ENCODE measurements at places on chromosomes 3 and 15.

- peaks cover 6% of the 10 kb centered on the region for H3K4me1 ChIP-seq
- no peak overlapping the region for H3K4me3 ChIP-seq
- H3K27ac ChIP-seq: peak overlapping the region; percentile 7
- no peak for DNase-seq
- no peaks in the 10 kb centered on the region for H3K27me3 ChIP-seq
Observed at GRCh38 chr3:4827767-4828166, 151.5 kb upstream of the BHLHE40 start.

DNA sequence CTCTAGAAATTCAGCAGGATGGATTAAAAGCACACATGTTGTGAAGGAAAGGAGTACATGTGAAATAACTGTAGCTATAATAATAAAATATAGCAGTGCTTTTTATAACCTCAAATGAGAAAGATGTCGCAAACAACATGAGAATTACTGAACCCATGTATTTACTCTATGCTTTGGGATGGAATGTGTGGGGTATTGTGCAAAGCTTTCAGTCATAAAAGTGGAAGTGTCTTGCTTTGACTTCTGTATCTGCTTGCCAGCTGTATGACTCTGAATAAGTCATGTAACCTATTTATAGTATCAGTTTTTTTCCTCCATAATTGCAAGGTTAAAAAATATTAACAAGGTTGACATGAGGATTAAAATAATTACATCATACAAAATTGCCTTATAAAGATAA, 519.3 kb upstream of the CADM2 start:
- no peaks in the 10 kb centered on the region for H3K36me3 ChIP-seq
- DNase-seq: no peak
- H3K4me1 ChIP-seq: no peaks in the 10 kb centered on the region
- H3K4me3 ChIP-seq: no peak overlapping the region
- no peaks in the 10 kb centered on the region for H3K27me3 ChIP-seq

DNA sequence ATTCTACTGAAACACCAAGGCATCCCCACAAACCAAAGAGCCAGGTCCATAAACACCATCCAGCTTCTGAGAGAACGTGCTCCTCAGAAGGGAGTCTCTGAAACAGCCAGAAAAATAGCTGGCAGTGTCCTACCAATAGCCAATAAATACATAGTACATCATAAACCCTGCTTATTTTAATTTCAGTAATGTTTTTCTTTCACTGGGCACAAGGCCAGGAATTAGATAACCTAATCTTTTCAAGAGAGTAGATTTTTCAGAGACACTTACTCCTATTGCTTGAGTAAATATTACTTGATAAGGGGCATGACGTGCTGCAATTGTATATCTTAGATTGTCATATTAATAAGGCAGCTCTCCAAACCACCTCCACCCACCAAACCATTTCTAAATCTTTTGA, 22.7 kb downstream of the GADL1 start:
- H3K36me3 ChIP-seq: no peaks in the 10 kb centered on the region
- peaks cover 1% of the 10 kb centered on the region for H3K4me1 ChIP-seq
- H3K27ac ChIP-seq: no peak overlapping the region
- no peak overlapping the region for H3K4me3 ChIP-seq
- DNase-seq: no peak

GRCh38 chr15:29613951-29614382, 208.3 kb downstream of the TJP1 start:
- H3K4me3 ChIP-seq: no peak overlapping the region
- no peaks in the 10 kb centered on the region for H3K27me3 ChIP-seq
- no peak overlapping the region for H3K27ac ChIP-seq
- H3K36me3 ChIP-seq: no peaks in the 10 kb centered on the region
- no peak for DNase-seq

DNA sequence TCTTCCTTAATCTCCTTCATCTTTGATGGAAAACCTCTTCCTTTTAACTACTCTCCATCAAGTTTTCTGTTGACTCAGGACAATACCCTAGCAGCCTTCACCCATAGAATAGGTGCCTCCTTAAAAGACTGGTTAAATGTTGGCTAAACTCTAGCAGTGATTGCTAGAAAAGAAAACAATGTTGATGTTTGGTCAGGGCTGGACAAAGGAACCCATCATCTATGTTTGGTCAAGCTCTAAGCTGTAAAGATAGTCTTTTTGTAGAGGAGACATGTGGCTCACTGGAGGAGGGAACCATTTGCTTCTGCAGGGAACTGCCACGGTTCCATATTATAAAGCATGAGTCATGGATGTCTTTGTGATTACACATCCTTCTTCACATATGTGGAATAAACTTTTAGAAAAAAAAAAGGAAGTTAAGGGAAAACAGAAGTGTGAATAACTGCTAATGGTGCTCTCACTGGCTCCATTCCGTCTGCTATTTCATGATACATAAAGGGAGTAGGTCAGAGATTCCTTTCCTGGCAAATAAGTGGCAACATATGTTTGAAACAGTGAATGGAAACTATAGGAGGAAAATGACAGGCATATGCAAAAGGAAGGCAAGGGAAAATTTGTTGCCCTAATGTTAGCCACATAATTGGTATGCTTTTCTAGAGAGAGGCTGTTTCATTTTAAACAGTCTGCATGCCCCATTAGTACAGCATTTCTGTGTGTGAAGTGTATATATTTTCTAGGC, 78.2 kb downstream of the CMSS1 start:
- H3K36me3 ChIP-seq: no peaks in the 10 kb centered on the region
- no peaks in the 10 kb centered on the region for H3K27me3 ChIP-seq
- H3K27ac ChIP-seq: no peak overlapping the region
- no peaks in the 10 kb centered on the region for H3K4me1 ChIP-seq
- no peak overlapping the region for H3K4me3 ChIP-seq

GRCh38 chr3:169493521-169494141, 169.9 kb downstream of the MECOM start:
- no peak for DNase-seq
- no peaks in the 10 kb centered on the region for H3K4me1 ChIP-seq
- no peaks in the 10 kb centered on the region for H3K36me3 ChIP-seq
- H3K27me3 ChIP-seq: no peaks in the 10 kb centered on the region
- no peak overlapping the region for H3K4me3 ChIP-seq

DNA sequence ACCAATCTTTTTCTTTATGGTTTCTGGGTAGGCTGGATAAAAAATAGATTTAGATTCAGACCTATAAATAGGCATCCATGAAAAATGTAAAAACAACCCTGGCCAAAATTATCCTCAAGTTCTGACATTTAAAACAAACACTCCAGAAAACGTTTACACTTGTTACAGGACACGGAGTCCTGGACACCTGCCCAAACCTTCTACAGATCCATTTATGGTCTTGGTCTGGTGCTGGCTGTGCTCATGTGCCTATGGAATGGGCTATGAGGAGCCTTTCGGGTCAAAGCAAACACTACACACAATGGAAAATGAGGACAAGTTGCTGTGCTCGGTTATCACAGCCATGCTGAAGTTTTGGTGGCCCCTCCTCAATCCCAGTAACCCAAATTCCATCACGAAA, 108.1 kb downstream of the PDZRN3 start:
- H3K36me3 ChIP-seq: no peaks in the 10 kb centered on the region
- no peak overlapping the region for H3K4me3 ChIP-seq
- no peaks in the 10 kb centered on the region for H3K27me3 ChIP-seq
- H3K27ac ChIP-seq: peak overlapping the region; percentile 70

DNA sequence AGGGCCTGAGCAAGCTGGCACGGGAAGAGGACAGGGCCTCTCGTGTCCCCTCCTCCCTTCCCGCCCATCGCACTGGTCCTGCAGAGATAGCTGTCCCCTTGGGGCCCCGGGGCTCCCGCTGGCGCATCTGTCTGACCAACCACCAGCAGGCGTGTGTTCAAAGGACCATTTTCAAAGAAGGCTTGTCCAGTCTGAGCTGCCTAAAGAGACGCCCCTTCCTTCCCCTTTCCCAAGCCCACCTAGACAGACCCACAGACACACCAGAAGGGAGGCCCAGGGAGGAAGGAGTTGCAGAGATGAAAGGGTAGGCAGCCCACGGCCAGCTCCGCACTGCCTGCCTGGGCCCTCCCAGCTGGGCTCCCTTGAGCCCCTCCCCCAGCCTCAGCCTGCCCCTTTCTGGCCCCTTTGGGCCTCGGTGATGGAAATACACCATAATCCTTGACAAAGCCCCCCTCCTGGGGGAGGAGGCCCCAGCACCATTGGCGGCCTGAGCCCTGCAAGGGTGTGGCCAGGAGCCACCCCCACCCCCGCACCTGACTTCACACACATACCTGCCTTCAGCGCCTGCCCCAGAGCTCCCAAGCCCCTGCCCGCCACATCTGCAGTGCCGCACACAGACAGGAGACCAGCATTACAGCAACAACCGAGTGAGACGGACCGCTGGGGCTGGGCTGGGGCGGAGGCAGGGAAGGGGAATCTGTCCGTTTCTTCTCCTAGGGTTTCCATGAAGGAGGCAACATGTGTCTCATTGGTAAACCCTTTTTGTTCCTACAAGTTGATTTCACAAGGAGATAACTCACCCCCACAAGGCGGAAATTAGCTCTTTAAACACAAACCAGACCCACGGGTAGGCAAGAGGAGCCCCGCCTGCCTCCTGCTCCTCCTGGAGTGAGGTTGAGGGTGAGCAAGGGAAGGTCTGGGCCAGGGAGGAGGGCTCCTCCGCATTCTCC, at the start of gene STRA6:
Gene STRA6 (minus strand): TSS at position 336 of the 950 bp plus-strand sequence. CDS start 520 bp downstream, outside the sequence.
- H3K27ac ChIP-seq: no peak within 1 kb of the TSS
- no peaks in the 10 kb centered on the region for H3K36me3 ChIP-seq
- no peak for DNase-seq
- H3K4me3 ChIP-seq: no peak within 1 kb of the TSS
- H3K27me3 ChIP-seq: no peaks in the 10 kb centered on the region
